ENCODE measurements at places on chromosomes 3 and 15.

DNA sequence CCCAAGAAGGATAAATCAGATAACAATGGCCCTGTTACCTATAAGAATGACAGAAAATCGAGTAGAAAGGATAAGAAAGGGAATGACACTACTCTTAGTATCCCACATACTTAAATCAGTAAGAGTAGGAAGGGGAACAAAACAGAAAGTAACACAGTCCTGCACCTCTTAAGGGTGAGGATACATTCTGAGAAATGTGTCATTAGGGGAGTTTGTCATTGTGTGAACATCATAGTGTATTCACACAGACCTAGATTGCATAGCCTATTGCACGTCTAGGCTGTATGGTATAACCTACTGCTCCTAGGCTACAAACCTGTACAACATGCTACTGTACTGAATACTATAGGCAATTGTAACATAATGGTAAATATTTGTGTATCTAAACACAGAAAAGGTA lies 142.6 kb downstream of the PLCH1 start:
- DNase-seq = no peak

DNA sequence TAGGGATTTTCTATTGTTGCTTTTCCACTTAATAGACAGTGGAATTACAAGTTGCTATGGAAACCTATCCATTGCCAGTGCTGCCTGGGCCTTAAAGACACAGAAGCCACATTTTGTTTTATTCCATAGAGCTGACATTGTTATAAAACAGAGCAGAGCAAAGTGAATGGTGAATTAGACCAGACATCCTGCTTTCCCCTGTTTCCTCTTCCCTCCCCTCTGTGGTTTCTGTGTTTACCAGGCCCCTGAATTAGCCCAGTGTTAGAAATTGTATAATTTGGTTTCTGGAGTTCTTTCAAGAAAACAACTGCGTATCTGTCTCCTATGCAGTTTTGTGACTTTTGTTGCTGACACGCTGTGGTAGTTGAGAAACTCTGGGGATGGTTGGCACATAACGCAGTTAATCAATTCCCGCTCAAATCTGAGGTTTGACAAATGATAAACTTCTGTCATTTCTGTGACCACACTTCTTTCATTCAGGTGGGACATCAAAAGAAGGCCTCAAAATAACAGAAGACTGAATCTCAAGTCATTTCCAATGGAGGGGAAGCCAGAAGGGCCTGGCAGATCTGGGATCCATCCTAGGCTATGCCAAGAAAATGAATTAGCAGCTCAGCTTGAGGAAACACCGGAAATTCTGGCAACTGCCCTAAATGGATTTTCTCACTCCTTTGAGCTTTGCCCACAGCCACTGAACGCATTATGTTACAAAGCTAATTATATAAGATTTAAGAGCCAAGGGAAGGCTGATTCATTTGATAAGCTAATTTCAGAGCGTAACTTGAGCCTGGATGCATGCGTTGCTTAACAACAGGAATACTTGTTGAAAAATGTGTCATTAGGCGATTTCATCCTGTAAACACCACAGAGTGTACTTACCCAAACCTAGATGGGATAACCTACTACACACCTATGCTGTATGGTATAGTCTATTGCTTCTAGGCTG lies 46.9 kb downstream of the NR1D2 start:
- DNase-seq = no peak

- DNase-seq = no peak
Observed at GRCh38 chr15:42156243-42156922, at the start of gene PLA2G4F. PLA2G4F (minus strand) TSS chr15:42156636; CDS start chr15:42156549, 87 bp downstream.

DNA sequence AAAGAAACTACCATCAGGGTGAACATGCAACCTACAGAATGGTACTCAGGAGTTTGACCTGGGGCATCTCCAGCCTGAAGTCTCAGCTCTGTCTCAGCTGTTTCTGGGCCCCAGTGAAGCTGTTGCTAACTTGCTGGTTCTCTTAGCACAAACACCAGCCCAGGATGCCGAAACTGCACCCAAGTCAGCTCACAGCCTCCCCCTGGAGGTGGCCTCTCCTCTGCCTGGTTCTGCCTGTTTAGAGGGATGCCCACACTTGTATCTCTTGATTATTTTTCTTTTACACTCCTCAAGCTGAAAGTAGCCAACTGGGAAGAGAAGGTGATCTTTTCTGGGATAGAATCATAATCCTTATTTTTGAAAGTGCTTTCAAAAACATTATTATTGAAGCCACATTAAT lies 289.0 kb upstream of the RASGRP1 start:
- DNase-seq = peak; percentile 34

- DNase-seq = no peak
Observed at GRCh38 chr3:14621093-14621492, 30.5 kb upstream of the CCDC174 start.

DNA sequence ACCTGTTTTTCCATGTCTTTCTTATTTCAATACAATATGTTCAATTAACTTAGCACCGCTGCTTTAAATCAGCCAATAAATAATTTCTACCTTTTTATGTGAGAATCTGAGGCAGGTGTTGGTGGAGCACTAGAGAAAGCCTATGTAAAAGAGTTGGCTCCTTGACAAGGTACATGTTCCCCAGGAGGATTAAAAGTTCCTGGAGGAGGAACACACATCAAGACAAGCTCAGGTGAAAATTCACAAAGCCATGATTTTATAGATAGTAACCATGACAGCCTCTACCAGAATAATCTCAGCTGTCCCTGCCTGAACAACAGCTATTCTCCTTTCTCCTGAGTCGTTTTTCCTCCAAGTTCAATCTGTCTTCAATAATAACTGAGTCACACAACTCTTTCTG lies 3.4 kb upstream of the ZBED2 start:
- no peak for DNase-seq

GRCh38 chr15:37891766-37892368 lies 42.6 kb upstream of the TMCO5A start:
- DNase-seq = no peak

- DNase-seq = no peak
Observed at GRCh38 chr3:98005438-98005837, 29.7 kb downstream of the GABRR3 start.
